ENCODE measurements at places on chromosomes 12 and 14.

- no peak for DNase-seq
Observed at GRCh38 chr12:96419576-96420276, 19.5 kb upstream of the CDK17 start.

DNA sequence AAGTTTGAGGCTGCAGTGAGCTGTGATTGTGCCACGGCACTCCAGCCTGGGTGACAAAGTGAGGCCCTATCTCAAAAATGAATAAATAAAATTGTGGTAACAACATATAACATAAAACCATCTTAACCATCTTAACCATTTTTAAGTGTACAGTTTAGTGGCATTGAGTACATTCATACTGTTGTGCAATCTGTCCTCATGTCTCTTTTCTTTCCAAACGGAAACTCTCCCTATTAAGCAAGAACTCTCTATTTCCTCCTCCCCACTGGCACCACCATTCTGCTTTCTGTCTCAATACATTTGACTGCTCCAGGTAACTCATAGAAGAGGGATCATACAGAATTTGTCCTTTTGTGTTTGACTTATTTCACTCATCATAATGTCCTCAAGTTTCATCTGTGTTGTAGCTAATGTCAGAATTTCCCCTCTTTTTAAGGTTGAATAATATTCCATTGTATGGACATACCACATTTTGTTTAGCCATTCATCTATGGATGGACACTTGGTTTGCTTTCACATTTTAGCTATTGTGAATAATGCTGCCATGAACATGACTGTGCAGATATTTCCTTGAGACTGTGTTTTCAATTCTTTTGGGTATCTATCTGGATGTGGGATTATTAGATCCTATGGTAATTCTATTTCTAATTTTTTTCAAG is 4.4 kb upstream of the MARK3 start:
- DNase-seq = no peak

DNA sequence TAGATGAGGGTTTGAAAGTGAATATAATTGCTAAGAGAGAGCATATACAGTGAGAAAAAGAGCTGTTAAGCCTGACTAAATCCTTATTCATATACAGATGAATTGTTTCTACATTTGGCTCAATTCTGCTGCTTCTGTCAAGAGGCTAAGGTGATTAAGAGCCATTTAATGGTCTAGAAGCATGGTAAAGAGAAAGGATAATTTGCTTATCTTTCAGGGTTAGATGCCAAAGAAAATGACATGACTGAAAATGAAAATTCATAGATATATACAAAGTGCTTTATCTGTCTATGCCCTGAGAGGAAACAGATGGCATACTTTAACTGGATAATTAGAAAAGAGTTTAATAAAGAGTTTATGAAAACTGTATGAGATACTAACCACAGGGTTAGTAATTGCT is 834.9 kb downstream of the SLC6A15 start:
- no peak for DNase-seq

GRCh38 chr12:118981285-118982211 is at the start of gene SRRM4:
SRRM4 (plus strand) TSS chr12:118981541; CDS start chr12:118981883, 342 bp downstream.
- no peak for DNase-seq

DNA sequence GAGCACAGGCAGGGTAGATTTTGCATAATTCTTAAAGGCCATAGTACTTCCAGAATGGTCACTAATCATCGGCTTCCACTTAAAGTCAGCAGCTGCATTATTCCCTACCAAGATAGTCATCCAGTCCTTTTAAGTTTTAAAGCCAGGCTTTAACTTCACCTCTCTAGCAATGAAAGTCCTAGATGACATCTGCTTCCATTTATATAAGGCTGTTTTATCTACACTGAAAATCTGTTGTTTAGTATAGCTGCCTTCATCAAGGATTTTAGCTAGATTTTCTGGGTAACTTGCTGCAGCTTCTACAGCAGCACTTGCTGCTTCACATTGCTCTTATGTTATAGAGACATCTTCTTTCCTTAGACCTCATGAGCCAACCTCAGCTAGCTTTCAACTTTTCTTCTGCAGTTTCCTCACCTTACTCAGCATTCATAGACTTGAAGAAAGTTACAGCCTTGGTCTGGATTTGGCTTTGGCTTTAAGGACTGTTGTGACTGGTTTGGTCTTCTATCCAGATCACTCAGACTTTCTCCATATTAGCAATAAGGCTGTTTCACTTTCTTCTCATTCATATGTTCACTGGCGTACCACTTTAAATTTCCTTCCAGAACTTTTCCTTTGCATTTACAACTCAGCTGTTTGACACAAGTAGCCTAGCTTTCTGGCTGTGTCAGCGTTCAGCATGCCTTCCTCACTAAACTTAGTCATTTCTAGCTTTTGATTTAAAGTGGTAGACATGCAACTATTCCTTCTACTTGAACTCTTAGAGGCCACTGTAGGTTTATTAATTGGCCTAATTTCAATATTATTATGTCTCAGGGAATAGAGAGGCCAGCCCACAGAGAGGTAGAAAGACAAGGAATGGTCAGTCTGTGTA is 209.9 kb upstream of the GARIN2 start:
- no peak for DNase-seq

GRCh38 chr12:102496591-102496990 is 16.2 kb upstream of the IGF1 start:
- no peak for DNase-seq

DNA sequence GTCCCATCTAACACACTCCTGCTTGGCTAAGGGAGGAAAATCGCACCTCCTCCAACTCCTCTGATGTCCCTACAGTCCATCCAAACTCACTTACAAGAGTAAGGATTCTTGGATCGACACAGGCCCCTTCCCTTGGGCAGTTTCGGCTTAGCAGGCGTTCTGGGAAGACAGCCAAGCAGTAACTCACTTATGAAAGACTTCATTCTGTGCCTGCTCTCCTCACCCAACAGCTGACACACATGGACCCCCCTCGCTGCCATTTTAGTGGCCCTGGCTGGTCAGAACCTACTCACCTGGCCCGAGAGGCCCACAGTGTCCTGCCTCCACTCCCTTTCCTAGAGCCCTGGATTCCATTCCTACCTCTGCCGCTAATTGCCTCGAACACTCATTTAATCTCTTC is 52.3 kb upstream of the BCL2L14 start:
- DNase-seq = no peak

GRCh38 chr14:33922125-33922524 is 28.7 kb downstream of the EGLN3 start:
- no peak for DNase-seq

DNA sequence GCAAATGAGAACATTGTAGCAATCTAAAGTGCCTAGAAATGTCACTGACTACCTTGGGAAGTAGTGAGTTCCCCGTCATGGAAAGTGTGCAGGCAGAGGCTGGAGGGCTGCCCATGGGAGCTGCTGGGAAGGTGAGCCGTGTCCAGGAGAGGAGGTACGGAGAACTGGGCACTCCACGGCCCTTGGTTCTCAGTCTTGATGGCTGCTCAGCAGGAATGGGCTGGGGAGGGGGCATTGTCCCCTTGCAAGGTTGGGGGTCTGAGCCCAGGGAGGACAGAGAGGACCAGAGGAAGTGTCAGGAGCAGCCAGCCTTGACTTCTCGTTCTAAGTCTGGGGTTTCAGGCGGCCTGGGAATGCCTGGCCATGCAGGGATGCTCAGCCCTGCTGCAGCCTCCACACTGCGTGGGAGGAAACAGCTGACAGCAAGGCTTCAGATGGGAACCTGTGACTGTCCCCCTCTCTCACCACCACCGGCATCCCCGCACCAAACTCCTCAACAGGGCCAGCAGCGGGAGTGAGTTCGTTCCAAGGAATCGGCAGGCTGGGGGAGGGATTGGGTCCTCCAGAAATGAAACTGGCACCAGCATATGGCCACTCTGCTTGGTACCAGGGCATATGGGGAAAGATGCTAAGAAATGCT is 140.2 kb downstream of the BCL11B start:
- no peak for DNase-seq

DNA sequence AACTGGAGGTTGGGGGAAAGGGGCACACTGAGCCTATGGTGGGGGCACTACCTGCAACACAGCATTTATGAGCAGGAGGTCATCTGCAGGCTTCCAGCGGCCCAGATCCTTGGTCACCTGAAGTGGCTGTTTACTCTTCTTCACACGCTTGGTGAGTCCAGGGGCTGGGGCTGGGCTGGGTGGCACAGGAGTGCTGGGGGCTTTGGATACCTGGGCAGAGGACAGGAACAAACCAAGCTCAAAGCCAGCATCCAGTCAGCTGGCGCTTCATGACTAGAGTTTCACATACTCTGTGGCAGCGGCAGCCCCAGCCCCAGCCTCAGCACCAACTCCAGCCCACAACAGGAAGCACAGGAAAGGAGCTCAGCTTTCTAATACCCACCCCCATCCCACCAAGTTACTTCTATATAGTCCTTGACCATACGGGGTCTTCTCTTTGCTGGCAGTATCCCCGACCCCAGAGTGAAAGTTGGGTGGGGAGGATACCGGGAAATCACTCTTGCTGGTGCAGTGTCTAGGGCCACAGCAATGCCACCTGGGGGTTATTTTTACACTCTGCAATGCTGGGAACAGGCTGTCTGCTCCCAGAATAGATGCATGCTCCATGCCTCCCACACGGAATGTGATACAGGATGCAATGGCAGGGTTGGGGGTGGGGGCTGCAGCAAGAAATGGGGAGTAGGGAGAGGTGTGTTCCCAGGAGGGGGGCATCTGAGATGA is 3.1 kb downstream of the MCRS1 start:
- DNase-seq = no peak

DNA sequence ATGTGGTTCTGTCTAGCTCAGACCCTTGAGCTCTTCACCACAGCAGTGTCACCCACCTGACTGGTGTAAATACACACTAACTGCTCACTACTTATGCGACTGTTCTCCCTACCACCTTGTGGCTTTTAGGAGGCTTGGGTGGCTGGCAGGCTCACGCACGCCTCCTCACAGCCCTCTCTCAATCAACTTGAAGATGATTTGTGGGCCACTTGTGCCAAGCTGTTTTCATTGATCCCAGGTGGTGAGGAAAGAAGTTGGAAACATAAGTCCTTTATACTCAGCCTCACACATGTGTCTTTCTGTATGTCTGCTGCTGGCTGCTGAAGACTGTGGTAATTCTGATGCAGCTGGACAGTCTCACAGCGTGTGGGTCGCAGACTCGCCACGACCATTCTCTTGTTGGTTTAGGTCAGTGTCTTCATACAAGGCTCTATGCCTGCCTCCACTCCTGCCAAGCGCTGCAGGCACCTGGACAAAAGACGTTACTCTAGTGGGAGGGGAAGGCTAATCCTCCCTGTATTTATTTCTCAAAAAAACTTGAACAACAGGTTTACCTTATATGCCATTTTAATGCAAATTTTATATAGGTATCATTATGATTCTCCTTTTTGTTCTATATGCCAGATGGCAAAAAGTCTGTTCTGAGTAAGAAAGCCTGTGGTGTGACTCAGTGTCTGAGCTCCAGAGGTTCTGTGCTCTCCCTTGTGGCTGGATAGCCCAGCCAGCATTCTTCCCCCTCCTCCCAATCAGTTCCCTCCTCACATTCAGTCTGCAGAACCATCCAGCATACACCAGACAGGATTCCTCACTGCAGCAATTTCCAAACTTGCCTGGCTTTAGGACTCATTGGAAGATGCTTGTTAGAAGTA is 115.6 kb downstream of the DIP2B start:
- DNase-seq = peak; percentile 5

DNA sequence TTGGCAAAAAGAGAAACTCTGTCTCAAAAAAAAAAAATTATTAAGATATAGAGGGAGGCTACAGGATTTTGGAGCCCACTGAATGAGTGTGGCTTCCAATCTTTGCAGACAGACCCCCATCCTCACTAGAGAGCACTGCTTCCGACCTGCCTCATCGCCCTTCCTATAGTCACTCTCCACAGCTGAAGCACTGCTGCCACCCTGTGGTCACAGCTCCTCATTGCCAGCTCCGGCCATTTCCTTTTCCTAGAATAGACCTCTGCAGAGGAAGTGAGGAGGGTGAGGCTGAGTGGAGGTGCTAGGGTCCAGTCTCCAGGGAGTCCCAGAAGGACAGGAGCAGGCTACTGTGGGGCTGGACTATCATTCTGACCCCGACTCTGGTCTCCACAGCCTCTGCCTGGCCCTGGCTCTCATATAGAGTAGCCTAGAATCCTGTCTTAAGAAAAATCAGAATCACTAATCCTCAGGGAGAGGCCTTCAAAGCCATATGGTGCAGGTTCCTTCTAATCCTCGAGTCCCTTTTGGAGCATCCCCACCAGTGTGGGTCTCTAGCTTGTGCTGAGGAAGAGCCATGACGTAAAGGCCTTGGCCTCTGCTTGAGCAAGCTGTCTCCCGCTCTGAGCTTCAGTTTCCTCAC is 1.4 kb upstream of the NPFF start:
- peak; percentile 71 for DNase-seq

DNA sequence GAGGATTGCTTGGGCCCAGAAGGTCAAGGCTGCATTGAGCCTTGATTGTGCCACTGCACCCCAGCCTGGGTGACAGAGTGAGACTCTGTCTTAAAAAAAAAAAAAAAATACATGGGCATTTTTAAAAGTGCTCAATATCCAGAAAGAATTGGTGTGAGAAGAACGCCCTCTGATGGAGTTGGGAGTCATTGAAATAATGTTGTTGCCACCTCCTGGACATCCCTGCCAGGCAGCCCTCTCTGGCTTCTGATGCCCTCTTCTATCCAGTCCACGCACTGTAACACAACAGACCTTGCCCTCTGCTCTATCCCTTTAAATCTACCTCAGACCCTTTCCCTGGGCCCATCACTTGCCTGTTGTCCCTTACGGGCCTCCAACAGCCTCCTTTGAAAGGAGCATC is 4.9 kb downstream of the PTGDR start:
- no peak for DNase-seq

- DNase-seq = no peak
Observed at GRCh38 chr12:114284041-114284440, 121.9 kb downstream of the TBX5 start.

DNA sequence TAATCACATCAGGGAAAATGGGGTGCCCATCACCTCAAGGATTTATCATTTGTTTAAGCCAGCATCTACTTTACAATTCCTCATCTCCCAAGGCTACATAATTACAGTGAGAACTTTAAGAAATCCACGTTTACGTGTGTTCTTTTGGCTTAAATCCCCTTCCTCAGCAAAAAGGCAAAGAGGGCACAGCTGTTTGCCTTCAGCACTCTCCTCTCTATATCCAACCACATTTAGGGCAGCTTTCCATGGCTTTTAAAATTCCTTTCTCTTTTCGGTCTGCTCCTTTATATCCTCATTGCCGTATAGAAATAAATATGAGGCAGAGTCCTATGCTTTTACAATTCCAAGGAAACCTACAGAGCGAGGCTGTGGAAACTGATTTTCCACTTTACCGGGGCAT is 175.9 kb downstream of the EMP1 start:
- DNase-seq = no peak

- no peak for DNase-seq
Observed at GRCh38 chr14:32611752-32612151, 282.7 kb downstream of the AKAP6 start.

- no peak for DNase-seq
Observed at GRCh38 chr12:27164330-27165040, 79.6 kb upstream of the STK38L start.

GRCh38 chr12:64522316-64522715 is 70.4 kb downstream of the TBK1 start:
- DNase-seq = no peak

DNA sequence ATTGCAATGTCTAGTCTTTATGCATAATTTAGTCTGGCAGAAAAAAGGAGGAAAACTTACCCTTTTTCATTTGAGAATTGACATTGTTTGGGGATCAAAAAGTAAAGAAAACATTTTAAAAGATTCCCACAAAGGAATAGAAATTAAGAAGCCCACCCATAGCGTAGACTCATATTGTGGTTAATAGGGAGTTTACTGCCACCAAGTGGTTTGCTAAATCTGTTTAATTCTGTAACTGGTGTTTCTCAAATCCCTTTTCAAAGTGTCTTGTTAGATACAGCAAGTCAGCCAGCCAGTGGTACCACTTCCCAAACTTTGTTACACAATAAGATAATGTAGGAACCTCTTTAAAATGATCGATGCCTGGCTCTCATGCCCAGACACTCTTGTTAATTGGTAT is 180.3 kb downstream of the IPO8 start:
- DNase-seq = no peak

Measured in stimulated activated CD4-positive, alpha-beta T cell treated with anti-CD3 and anti-CD28 coated beads, TNF-alpha, amount 100 ng/mL, for 24 hours (primary cell).